H4 (cell line): ENCODE measurements at places on chromosomes 1 and 21.
A peak's percentile ranks its signal among the peaks of the same experiment; 100 is the strongest.

DNA sequence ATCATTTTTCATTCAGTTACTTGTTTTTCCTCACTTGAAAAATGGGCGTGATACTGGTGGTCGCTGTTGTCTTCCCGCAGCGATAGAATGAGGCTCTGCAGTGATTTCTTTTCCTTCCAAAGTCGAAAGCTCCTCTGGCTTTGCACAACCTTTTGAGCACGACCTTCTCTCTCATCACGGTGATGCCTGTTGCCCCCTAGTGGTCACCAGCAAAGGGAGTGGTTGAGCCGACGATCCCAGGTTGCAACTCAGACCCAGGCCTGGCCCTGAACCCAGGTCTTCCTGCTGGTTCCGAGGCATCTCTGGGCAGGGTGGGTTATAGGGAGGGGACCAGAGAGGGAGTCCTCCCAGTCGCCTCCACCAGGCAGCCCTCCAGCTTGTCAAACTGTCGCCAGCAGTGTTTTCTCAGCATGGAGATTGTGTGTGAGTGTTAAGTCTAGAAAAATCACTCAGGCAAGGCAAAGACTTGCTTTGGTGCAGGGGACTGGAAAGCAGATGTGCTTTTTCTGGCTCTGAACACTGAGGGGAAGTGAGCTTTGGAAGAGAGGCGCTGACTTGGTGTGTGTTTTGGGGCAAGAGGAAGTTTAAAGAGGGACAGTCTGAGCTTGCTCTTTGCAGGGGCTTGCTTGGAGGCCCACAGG, 285.3 kb downstream of the CAMTA1 start:
- DNase-seq, result peak; percentile 53

- no peak for DNase-seq
These were observed 151.0 kb upstream of the C1orf87 start for GRCh38 chr1:60224523-60224922.

DNA sequence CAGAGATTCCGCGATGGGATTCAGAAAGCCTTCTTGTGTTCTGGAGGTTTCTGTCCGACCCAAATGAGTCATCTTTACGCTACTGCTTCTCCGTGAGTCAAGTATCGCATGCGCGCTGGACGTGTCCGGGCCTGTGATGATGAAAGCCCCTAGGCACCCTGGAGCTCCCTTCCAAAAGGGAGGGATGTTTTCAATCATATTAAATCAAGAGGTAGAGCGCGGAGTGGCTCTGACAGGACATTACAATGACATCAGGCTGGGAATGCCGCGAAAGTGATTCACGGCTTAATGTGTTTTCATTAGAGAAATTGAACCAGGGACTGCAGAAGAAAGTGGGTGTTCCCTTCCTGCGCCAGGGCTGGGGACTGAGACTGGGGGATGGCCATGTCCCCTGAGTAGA, 48.5 kb downstream of the AJAP1 start:
- peak; percentile 73 for DNase-seq

DNA sequence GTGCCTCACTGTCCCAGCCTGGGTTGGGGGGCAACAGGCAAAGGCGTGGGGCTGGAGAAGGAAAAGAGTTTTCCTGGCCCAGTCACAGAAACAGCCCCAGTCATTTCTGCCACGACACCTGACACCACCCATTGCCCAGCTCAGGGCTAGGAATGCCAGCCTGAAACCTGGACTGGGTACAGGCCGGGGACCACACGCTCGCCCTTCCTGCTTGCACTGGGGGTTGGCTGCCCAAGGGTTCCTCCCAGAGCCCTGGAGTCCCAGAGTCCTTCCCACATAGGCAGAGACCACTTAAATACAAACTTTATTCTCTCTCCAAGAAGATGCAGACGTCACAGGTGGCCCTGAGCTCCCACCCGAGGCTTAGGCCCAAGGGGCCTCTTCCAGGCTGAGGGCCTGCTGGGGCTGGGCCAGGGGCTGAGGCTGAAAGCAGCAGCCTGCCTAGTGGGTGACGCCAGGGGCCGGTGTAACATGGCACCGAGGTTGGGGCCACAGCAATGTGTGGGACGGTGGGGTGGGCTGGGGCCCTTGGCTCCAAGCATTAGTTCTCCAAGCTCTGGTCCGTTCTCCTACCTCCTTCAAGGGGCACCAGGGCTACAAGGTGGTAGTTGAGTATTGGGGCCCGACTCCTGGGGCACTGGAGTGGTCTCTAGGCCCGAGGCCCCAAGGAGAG, 1.6 kb downstream of the TMEM52 start:
- DNase-seq, result no peak

DNA sequence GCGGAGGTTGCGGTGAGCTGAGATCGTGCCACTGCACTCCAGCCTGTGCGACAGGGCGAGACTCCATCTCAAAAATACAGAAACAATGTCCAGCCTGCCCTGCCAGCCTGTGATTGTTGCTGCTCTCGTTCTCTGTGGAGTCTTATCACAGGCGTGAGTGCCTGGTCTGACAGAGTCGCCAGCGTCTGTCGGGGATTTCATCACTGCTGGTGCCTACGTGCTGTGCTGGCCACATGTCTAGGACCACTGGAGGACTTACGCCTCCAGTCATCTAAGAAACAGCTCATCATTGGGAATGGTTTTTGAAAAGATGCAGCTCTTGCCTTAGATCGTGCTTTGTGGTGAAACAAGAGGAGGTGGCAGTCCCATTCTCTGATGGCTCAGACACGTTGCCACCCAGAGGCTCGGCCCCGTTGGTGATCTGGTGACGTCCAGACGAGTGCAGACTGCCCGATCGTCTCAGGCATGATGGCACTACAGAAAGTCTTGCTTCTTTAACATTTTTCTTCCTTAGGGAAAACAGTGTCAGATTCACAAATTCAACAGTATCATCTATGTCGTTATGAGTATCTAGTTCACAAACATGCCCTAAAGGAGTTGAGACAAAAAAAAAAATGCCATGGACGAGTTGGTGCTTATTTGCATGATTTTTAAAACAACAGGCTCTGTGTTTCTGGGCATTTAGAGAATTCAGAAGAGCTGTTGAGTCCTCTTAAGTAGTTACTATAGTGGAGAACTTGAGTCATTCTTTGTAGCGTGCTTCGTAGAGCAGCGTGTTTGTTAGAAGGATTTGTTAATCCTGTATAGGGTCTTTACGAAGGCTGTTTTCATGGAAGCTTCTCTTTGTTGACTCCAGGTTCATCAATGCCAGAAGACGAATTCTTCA, 47.5 kb downstream of the CBS start:
- peak; percentile 3 for DNase-seq

- no peak for DNase-seq
These were observed 13.8 kb downstream of the CASZ1 start for GRCh38 chr1:10782491-10783244.

GRCh38 chr1:29384496-29385015, 148.2 kb downstream of the PTPRU start:
- no peak for DNase-seq

- no peak for DNase-seq
These were observed 55.1 kb downstream of the UBE2T start for GRCh38 chr1:202286622-202287097.

GRCh38 chr1:206492589-206492988, 14.7 kb upstream of the RASSF5 start:
- no peak for DNase-seq

GRCh38 chr1:209387271-209387968, 196.1 kb upstream of the CAMK1G start:
- no peak for DNase-seq

- no peak for DNase-seq
These were observed 52.3 kb upstream of the COG2 start for GRCh38 chr1:230589951-230590350.

DNA sequence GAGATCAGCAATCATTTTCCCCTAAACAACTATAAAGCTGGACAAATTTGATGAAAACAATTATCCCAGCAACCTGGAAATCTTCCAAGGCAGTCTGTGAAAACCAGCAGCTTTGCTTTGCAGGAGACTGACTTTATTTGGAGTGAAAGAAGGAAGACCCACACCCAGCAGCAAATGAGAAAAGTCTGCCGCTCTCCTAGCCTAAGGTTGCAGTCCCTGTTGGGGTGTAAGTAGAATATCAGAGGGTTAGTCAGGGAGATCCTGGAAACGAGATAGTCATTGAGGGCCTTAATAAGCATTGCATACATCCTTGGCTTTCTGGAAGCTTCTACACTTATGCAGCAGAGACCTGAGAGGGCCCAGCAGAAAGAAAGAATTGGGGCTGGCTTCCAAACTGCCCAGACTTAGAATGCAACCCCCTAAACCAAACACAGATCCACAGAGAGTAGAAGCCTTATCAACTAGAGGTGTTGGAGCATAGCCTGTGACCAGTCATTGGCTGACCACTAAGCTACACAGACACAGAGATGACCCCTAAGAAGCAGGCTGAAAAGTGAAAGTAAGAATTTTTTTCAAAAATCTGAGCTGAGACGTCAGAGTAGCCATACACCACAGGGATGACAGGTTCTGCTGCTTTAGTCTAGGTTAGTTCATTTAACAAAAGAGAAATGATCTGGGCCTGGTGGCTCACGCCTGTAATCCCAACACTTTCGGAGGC, 98.3 kb downstream of the LYPLAL1 start:
- DNase-seq, result peak; percentile 11

GRCh38 chr21:40833184-40833583, 13.8 kb downstream of the DSCAM start:
- DNase-seq, result no peak
